ENCODE measurements at places on chromosomes 6 and 20.

- DNase-seq, result no peak
These were observed 50.6 kb upstream of the FBXO30 start for GRCh38 chr6:145865175-145865574.

- peak; percentile 87 for DNase-seq
These were observed 80.5 kb upstream of the CNR1 start for GRCh38 chr6:88246654-88247053.

- DNase-seq, result no peak
These were observed 40.4 kb upstream of the KIF25 start for GRCh38 chr6:167956983-167957492.

GRCh38 chr20:48791014-48791413, 36.8 kb downstream of the PREX1 start:
- no peak for DNase-seq

DNA sequence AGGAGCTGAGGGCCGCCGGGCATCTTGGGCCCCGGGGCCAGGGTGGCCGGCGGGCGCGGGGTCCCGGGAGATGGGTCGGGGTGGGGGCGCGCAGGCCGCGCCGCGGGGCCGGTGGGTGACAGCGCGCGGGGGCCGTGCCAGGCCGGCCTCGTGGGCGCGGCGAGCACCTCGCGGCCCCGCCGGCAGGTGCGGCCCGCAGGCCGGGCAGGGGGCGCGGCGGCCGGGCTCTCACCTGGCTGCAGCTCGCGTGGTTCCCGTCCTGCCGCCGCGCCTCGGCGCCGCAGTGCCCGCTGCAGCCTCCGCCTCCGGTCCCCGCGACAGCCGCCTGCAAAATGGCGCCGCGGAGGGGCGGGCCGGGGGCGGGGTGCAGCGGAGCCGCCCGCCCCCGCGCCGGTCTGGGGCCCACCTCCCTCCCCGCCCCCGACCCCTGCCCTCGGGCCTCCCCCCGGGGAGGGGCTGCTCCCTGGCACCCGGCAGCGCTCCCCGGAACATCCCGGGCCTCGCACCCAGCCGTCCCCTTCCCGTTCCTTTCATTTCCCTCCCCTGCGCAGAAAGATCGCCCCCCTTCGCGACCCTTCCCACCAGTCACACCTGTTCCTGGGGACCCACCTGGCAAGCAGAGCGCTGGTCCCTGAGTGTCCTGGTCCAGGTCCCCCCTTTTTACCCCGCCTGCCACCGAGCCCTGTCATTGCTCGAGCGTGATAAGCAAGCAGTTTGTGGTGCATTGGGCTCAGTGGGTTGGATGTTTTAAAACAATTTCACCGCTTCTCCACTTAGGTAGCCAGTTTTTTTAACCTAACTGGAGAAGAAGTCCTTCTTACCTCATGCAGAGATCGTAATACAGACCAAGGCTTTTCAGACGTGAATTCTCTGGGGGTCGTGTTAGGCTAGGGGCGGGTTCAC, at the start of gene SLC23A2:
Gene SLC23A2, minus strand, starts transcription at position 337 of the 903 bp plus-strand sequence. CDS start 68,948 bp downstream, outside the sequence.
- DNase-seq, result peak; percentile 56

Measured in SJCRH30 (cell line).